ENCODE measurements at places on chromosomes 4 and X.

GRCh38 chr4:39472396-39472795 is 13.5 kb downstream of the LIAS start:
- no peak for DNase-seq

GRCh38 chr4:738781-739280 is 33.2 kb downstream of the PCGF3 start:
- no peak for DNase-seq

- no peak for DNase-seq
These were observed 89.7 kb downstream of the TMEM131L start for GRCh38 chr4:153555730-153556434.

DNA sequence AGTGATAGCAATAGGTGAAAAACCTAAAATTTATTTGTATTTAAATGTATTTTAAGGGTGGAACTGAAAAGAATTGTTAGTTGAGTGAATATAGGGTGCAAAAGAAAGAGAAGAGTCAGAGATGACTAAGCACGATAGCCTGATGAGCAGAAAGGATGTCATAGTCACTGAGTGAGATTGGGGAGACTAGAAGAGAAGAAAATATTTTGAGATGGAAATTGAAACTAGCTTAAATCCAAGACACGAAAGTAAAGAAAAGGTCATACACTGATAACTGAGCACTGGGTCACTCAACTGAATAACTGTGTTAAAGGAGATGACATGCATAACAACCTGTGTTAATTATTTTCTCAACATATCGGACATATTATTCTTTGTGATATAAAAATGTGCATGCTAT is 55.5 kb downstream of the SPANXN4 start:
- no peak for DNase-seq

Data from activated gamma-delta T cell treated with Interleukin-2 at 50 U/mL for 16 hours (primary cell).